ENCODE measurements at places on chromosomes 16 and 17.

DNA sequence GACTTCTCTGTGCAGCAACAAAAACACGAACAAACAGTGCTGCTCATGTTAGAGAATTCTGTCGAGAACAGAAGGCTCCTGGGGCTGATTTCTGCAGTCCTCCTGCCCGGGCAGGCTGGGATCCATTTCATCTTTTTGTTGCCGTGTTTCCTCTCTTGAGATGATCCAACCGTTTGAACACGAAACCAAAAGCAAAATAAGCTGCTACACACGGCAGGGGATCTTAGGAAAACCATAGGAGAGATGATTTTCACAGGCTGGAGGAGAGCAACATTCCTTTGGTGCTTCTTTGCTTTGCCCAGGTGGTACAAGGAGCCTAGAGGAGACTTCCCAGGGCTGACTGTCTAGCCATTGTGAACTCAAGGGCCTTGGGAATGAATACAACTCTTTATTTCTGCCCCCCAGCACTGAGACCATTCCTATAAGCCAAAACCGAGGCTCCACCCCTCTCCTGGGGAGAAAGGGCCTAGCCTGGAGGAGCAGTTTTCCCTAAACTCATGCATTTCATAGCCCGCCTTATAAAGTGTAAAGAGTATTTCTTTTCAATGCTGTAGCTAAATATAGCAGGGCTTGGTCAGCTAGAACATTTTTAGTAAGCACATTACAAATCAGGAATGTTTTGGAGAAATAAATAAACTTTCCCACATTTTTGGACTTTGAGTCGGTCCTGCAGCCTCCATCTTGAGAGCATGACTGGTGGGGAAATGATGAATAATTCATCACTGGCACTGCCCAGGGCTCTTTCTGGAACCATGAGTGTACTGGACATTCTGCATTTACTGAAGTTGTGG, 7.7 kb downstream of the FOXL1 start:
- no peak for DNase-seq

DNA sequence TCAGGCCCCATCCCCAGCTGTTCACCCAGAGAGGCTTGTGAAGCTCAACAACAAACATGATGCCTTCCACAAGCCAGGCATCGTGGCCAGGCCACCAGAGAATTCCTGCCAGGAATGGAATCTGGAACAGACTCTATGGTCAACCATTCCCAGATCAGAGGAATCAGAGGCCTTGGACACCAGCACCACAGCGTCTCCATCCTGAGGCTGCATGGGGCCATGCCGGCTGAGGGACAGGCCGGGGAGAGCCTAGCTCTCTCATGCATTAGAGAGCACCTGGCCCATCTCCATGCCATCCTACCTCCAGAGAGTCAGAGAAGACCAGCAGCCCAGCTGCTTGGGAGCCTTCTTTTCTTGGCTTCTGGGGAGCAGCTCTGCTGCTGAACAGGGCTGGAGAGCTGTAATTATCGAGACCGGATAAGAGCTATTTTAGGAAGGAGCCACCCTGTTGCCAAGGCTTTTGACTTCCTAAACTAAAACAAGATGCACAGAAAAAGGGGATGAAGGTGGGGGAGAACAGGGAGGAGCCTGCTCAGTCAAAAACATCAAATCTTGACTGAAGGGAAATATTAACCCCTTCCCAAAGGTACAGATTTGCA, 24.5 kb upstream of the MTMR4 start:
- no peak for DNase-seq

GRCh38 chr16:67914758-67915495, 16.7 kb downstream of the CTRL start:
- DNase-seq = no peak

DNA sequence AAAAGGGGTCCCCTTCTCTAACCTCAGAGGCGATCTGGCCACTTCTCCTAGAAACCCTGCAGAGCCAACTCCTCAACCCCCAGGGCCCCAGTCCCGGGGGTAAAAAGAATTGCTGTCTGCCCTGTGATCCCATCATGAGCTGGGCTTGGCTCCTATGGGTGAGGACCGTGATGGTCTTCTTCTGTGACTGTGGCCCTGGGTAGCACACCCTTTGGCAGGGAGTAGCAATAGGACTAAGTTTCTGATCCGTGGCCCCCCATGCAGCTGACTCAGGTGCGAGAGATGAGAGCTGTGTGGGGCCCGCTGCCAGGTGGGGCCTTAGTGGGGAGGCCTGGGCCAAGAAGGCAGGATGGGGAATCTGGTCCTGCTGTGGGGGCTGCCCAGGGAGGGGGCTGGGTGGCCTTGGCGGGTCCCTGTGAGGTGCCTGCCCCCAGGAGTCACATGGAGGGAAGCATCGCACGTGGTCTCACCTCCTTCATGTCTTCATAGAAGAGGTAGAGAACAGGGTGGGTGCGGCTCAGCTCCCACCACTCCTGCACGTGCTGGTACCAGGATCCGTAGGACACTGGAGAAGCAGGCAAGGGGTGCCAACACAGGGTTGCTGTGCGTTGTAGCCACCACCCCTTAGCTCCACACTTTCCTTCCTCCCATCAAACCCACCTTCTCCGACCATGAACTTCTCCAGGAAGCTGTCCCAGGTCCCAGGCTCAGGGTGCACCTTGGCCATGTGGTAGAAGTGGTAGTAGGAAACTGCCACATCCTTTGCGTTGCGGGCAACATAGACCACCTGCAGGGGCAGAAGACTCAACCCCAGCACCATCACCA, 3.3 kb downstream of the SULT1A1 start:
- no peak for DNase-seq

- no peak for DNase-seq
These were observed 52.1 kb upstream of the FOXF1 start for GRCh38 chr16:86458149-86458777.

DNA sequence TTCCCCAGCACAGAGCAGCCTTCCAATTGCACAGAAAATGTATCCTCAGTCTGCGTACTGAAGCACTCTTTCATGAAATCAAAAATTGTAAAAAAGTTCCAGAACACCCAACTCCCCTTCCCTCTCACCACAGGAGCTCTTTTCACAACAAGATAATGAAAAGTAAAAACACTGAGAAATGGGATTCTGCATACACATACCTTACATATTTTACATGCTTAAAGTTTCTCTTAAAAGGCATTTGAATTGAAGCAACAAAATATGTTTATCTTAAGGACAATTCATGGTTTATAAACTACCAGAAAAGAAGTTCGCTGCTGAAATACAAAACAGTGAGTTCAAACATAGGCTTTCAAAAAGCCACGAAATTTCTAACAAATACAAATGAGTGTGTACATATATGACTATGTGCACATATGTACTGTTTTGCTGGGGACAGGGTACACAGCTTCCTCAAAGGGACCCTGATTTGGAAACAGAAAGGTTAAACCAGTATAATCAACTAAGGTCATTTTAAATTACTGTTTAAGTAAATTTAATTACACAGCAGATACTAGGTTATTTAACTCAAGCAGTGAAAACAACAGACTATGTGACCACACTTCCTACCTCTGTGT, 33.8 kb downstream of the COG1 start:
- DNase-seq = no peak

- DNase-seq = no peak
These were observed 62.5 kb downstream of the XPO6 start for GRCh38 chr16:28149011-28149888.

DNA sequence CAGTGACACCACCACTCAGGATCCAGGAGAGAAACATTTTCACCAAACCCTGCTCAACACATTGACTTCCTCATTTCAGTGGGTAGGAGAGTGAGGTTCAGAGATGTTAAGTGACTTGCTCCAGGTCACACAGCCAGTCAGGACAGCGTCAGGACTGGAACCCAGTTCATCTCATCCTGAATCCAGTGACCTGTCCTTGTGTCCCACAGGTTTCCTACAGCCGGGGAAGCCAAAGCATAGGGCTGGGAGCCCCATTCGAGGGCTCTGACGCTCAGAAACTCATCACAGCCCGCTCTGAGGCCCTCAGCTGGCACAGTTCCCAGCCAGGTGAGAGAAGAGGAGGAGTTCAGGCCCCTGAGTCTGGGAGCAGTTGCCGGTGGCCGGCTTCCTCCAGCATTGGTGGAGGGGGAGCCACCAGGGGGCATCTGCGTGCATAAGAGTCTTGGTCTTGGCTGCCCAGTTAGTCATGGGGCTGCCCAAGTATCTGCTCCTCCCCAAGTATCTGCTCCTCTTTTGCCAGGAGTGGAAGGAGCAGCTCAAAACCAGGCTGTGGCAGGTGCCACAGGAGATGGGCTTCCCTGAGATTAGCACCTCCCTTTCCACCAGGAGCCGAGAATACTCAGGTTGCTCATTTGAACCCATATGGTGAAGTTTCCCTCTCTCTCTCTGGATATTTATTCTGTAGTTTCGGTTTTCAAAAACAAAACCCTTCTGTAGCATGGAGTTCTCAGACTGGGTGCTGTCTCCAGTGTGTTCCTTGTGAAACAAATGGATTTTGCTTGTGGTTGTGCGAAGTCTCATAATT, 56.0 kb downstream of the TNFRSF13B start:
- peak; percentile 21 for DNase-seq
